Stomach (tissue), 19 donors: ENCODE measurements at places on chromosomes 16 and 17. TPM values are rescaled to one million over a fixed set of nuclear protein-coding genes. Genes with fewer than 3 reads are reported as not detected.
A peak's percentile ranks its signal among the peaks of the same experiment; 100 is the strongest.

DNA sequence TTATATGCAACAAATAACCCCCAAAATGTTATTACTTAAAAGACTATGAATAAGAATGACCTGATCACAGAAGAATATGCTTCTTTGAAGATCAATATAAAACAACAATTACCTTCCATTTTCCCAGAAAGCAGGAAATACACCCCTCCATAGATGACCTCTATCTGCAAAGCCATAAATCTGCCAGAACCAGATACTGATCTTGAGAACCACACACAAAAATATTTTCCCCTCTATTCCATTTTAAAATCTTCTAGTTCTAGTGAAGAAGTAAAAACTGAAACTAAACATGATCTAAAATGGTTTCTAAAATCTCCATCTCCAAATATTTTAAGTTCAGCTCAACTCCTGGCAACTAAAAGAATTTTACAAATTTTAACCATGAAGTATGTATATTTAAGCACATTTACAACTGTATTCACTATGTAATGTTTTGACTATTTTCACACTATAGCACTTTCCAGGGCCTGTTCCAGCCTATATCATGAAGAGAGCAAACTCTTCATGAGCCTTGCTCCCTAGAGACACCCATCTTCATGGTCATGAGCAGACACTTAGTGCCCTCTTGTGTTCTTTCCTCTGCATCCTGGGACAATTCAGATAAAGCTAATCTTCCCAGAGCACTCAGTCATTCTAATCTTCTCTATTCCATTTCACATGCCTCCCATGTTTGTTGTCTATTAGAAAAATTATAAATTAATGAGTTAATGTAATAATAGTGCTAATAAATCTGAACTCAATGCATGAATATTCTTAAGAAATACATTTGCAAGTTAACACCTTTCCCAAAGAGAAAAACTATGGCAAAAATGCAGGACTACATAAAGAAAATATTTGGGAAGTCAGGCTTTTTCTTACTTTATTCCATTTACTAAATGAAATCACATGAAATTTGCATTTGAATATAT lies 87.0 kb downstream of the HELZ start:
- H3K4me3 ChIP-seq: no peak overlapping the region
- no peak overlapping the region for H3K27ac ChIP-seq
- peaks cover 62% of the 10 kb centered on the region for H3K36me3 ChIP-seq
- H3K27me3 ChIP-seq: no peaks in the 10 kb centered on the region

DNA sequence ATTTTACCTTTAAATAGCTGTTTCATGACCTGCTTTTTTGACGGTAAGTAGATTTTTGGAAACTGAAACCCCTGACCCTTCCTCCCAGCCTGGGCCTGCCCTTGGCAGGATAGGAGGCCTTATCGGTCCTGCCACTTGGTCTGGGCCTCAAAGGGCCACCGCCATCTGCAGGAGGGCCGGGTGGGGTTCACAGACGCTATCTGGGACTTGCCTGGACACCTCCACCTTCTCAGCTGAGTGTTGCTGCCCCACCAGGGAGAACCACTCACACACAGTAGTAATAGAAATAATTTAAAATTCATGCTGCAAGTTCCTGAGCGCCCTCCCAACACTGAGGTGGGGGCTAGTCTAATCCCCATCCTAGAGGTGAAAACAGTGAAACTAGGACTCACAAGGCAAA lies 4.6 kb upstream of the NPRL3 start:
- H3K27ac ChIP-seq: no peak overlapping the region
- no peaks in the 10 kb centered on the region for H3K27me3 ChIP-seq
- H3K36me3 ChIP-seq: no peaks in the 10 kb centered on the region
- no peaks in the 10 kb centered on the region for H3K4me1 ChIP-seq

GRCh38 chr16:20879175-20880040 lies 20.8 kb downstream of the DCUN1D3 start:
- H3K4me3 ChIP-seq: no peak overlapping the region
- H3K27me3 ChIP-seq: no peaks in the 10 kb centered on the region
- peak overlapping the region; percentile 49 for H3K27ac ChIP-seq
- DNase-seq: no peak
- no peaks in the 10 kb centered on the region for H3K36me3 ChIP-seq

DNA sequence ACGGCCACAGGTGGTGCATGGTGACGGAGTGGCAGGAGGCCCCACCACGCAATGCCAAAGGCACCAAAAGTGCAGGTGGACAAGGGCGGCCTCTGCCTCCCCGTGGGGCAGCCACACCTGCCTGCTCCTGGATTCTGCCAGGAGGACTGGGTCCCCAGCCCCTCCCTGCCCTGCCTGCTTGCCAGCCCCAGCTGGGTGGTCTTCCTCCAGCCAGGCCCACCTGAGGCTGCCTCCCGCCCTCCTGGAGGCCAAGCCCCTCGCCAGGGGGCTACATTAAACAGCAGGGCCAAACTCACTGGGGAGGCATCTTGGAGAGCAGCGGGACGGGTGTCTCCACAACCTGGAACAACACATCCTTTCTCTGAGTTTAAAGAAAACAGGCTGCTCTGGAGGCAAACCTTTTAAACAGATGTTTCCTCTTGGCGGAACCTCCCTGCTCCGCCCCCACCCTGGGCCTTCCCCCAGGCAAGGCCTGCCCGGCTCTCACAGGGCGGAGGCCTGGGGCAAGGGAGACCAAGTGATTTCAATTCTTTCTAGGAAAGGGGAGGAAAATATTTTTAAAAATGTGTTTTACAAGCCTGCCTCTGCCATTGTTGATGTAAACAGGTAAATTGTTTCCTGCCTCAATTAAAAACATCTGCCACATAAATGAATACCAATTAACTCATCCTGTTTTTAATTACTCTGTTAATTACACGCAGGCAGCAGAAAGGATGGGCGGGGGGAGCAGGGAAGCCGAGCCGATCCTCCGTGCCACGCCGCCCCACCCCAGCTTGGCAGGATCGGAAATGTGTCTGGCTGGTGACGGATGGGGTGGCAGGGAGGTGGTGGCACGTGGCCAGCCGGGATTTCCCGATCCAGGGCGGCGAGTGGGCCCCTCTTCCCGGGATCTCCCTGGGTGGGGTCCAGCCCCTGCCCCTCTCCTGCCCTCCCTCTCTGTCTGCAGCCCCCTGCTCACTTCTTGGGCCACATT lies 54.4 kb upstream of the PABPN1L start:
- H3K27ac ChIP-seq: peak overlapping the region; percentile 63
- no peaks in the 10 kb centered on the region for H3K27me3 ChIP-seq
- H3K36me3 ChIP-seq: no peaks in the 10 kb centered on the region
- H3K4me1 ChIP-seq: peaks cover 11% of the 10 kb centered on the region
- H3K4me3 ChIP-seq: no peak overlapping the region

DNA sequence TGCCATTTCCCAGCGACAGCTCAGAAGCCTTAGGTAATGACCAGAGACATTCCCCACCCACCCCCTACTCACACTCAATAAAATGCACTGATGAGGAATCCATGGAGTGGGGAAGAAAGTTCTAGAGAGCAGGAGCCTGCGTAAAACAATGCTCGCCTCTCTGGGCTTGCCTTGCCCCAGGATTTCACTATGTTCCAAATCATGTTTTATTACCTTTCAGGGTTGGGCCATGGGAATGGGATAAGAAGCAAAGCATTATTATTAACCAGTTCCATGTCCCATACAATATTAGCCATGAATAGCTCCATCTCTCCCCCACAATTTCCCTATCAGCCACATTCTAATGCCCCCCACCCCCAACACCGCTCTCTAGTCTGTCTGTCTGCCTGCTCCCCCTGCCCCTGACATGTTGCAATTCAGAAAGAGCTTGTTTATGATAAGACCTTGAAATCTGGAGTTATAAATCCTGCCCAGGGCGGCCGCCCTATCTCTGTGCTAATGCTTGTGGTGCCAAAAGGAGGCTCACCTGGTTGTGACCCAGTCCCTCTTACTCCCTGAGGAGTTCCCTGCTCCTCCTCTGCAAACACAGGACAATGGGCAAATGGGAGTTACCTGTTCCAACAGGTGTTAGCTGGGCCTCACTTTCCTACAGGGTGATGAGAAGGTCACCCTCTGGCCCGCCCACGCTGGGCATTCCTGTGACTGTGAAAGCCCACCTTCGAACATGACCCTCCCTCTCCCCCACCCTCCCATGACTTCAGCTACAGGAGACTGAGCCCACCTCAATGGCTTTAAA lies 28.0 kb upstream of the DDX52 start:
- H3K4me3 ChIP-seq: no peak overlapping the region
- no peak overlapping the region for H3K27ac ChIP-seq
- DNase-seq: peak; percentile 53
- H3K27me3 ChIP-seq: peaks cover 7% of the 10 kb centered on the region
- H3K36me3 ChIP-seq: no peaks in the 10 kb centered on the region

The TP53 gene
- total RNA-seq: 34.8 TPM

The NPTX1 gene
- total RNA-seq: 5.8 TPM

The DNAJA3 gene
- total RNA-seq: 51.3 TPM

The KRTAP2-3 gene
- not detected for total RNA-seq
